Stimulated activated CD4-positive, alpha-beta T cell treated with anti-CD3 and anti-CD28 coated beads, Interleukin-4, amount 100 ng/mL, for 48 hours (primary cell): ENCODE measurements at places on chromosomes 16 and 17.
A peak's percentile ranks its signal among the peaks of the same experiment; 100 is the strongest.

GRCh38 chr16:13997933-13998332, 73.2 kb upstream of the MRTFB start:
- no peak for DNase-seq

- no peak for DNase-seq
Observed at GRCh38 chr16:66335704-66336329, 30.7 kb upstream of the CDH5 start.

DNA sequence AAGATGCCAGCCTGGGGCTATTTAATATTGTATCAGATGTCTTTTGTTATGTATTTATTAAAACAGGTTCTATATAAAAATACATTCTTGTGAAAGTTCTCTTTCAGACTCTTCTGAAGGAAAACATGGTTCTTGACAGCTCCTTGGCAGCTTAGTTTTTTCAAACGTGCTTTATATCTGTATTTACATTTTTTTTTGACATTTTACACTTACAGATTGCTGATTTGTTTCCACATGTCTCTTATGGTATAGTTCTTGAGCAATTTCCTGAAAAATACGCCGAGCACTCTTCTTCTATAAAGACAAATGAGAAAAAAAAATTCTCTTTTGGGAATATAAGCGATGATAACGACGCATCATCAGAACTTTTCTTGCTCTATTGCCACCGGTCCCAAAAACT, 9.5 kb downstream of the IGSF6 start:
- DNase-seq: no peak

GRCh38 chr16:10465821-10466220, 80.0 kb downstream of the ATF7IP2 start:
- DNase-seq: no peak

GRCh38 chr16:728131-728889, 1.4 kb downstream of the HAGHL start:
- DNase-seq: peak; percentile 50

GRCh38 chr17:73309727-73310596, 1.8 kb downstream of the CDC42EP4 start:
- DNase-seq: no peak

GRCh38 chr17:32819035-32819434, 57.9 kb downstream of the MYO1D start:
- no peak for DNase-seq

DNA sequence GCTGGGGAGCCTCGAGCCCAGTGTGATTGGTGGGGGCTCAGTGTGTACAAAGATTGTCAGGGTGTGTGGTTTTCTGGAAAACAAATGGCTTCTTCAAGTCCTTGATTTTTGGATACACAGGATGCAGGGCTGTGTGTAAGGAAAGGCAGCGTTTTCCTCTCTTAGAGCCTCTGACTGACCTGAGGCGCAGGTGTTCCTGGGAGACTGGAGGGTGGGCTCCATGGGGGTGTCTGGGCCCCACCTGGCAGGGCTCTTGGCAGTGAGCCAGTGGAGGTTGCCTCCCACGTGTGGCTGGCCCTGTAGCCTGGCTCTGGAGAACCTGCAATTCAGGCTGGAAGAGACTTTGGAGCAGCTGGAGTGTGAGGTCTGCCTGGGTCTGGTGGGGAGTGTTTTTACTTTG, 5.0 kb downstream of the FOXK2 start:
- DNase-seq: no peak

- no peak for DNase-seq
Observed at GRCh38 chr16:74862743-74863244, 88.2 kb upstream of the FA2H start.

GRCh38 chr16:84728853-84729424, 29.1 kb downstream of the USP10 start:
- DNase-seq: no peak

- DNase-seq: peak; percentile 82
Observed at GRCh38 chr17:73192894-73193701, at the start of gene COG1. Gene COG1 (plus strand): TSS chr17:73193055. CDS start chr17:73193070, 15 bp downstream.

DNA sequence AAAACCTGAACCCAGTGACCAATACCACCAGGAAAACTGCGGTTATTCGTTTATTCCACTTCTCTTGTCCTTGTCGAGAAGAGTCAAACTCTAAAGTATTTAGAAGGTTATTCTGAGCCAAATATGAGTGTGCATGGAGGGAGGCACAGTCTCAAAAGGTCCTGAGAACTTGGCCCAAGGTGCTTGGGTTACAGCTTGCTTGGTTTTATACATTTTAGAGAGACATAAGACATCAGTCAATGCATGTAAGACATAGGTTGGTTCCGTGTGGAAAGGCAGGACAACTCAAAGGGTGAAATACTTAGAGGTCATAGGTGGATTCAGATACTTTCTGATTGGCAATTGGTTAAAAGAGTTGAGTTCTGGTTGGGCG, 681 bp upstream of the TRAP1 start:
- DNase-seq: no peak

- DNase-seq: peak; percentile 8
Observed at GRCh38 chr17:50872710-50873424, 6.7 kb upstream of the TOB1 start.

DNA sequence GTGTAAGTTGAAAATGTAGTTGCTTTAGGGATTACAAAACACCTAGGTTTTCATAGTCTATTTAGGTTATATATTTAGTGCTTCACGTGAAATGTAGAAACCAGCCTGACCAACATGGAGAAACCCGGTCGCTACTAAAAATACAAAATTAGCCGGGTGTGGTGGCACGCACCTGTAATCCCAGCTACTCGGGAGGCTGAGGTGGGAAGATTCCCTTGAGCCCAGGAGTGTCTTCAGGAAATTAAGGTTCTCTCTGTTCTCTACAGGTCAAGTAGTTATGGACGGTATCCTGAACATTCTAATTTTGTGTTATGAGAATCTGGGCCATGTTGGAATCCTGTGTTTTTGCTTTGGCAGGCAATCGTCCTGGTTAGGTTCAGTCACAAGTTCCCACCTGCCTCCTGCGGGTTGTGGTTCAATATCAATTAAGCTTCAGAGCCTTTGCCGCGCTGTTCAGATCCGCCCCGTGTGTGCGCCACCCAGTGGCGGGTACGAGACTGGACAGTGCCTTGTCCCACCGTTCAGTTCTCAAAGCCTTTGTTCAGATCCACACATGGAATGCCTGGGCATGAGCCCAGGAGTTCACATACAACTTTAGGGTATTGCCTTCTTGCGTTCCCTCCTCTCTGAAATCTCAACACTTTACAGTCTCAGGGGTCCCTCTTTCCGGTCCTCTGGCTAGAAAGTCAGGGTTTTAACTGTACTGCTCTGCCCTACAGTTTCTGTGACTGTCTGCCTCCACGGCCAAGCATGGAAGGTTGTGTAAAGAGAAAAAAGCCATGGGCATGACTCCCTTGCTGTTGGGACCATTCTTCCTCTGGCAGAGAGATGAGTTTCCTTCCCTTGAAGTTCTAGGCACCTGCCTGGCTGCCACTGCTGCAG, 41.7 kb downstream of the HEATR6 start:
- peak; percentile 55 for DNase-seq

- no peak for DNase-seq
Observed at GRCh38 chr17:50805486-50805885, 29.9 kb upstream of the WFIKKN2 start.

GRCh38 chr17:1557355-1558095, 5.1 kb downstream of the PITPNA start:
- DNase-seq: no peak
